ENCODE measurements at places on chromosomes 16 and 17.

DNA sequence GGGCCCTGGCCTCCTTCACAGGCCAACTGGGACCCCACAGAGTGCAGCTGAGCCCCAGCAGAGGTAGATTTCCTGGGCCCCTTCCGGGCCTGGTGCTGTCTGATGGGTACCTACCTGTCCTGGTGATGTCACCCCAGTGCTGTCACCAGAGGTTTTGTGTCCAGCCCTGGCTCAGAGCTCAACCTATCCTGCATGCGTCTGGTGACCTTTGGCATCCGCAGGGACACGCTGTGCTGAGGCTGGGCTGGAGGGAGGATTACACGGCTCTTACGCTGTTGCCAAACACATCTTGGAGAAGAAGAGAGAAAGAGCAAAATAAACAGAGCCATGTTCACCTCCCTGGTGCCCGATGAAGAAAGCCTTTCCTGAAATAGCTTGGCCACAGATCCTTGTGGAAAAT, 70.6 kb upstream of the MED9 start:
- no peak for DNase-seq

- no peak for DNase-seq
These were observed 26.0 kb downstream of the FCSK start for GRCh38 chr16:70480127-70481105.

GRCh38 chr16:7997966-7998365, 592.3 kb downstream of the TMEM114 start:
- DNase-seq: no peak

- no peak for DNase-seq
These were observed 65.7 kb downstream of the HLF start for GRCh38 chr17:55330344-55330933.

DNA sequence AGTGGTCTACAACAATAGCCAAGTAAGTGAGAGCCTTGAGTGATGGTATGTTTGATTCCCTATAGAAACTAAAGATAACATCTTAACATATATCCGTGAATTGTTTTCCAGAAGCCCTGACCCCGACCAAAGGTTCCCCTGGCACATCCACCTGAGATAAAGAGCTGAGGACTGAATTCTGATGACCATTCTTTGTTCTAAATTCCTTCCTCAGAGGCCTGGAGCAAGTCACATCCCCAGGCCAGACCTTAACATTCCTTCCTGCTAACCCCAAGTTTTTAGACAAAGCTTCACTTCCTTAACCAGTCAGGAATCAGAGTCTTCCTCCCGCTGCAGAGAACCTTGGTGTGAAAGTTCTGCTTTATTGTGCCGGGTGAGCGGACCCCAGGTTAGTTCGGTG, 83.3 kb downstream of the PMP22 start:
- no peak for DNase-seq

- DNase-seq: no peak
These were observed 2.6 kb downstream of the DPEP2 start for GRCh38 chr16:67996666-67997065.

- DNase-seq: no peak
These were observed 13.4 kb downstream of the RAB5C start for GRCh38 chr17:42141382-42141781.

- no peak for DNase-seq
These were observed 16.0 kb downstream of the CENPX start for GRCh38 chr17:82006468-82007227.

DNA sequence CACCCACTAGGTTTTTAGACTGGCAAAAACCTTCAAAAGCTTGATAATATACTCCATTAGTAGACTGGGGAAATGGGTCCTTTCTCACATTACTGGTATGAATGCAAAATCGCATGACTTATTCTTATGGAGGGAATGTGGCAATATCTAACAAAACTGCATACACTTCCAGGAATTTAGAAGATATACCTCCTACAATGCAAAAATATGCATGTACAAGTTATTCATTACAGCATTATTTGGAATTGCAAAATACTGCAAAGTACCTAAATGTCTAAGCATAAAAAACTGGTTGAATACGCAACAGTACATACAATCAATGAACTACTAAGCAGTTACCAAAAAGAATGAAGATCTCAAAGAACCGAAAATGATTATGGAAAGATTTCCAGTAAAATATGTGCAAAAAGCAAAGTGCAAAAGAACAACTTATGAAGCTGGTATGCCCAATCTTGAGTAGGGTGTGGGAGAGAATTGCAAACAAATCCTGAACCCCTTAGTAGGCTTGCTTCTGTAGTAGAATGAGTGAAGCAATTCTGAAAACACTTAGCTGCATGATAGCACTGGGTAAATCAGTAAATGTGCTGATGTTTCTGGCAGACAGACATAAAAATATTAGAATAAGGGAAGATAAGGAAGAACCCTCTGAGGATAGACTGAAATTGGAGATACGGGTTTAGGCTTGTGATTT, 180.1 kb downstream of the PARN start:
- no peak for DNase-seq

DNA sequence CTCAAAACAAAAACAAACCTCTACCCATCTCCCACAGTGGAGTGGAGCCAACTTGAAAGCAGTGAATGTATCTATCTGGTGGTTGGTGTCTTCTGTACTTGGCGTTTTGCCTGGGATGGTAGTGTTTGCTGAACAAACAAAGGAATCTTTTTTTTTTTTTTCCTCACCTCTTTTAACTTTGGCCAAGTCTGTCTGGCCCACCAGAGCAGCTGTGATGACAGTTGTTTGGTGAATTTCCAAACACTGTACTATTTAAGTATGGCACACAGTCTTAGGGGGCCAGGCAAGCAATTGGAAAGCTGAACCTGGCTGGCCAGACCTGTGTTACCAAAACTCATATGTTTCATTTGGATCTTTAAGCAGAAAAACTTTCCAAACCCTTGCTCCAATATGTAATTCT, 101.8 kb upstream of the CDH13 start:
- DNase-seq: no peak

GRCh38 chr16:52498328-52499059, 48.4 kb downstream of the TOX3 start:
- no peak for DNase-seq

- DNase-seq: no peak
These were observed 253.3 kb downstream of the SLC39A11 start for GRCh38 chr17:72839131-72839725.

DNA sequence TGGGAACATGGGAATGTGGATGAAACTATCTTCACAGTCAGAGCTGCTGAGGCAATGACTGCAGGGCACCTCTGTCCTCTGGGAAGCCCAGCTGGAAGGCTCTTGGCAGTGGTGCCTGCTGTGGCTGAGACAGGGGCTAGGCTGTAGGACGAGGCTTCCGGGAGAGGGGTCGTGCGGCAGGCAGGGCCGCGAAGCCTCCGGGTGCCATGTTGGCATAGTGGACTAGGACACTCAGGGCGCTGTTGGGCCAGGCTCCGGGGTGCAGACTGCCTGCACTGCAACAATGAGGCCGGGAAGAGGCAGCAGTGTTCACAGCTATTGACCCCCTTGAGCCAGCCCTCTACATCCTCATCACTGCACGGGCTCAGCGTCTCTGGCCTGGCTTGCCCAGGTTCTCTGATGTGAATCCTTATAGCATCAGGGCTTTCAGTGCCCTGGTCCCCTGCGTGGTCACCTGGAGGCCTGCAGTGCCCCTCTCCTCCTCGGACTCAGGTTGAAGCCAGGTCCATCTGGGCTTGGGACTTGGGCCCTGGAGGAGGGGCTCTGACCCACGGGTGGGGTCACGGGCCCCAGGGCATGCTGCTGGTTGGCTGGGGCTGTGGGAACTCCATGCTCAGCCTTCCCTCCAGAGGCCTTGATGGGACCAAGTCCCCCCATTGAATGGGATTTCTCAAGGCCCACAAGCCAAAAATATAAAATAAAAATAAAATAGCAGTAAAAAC, 91.6 kb downstream of the TNFRSF13B start:
- no peak for DNase-seq
